Stimulated activated CD4-positive, alpha-beta T cell treated with anti-CD3 and anti-CD28 coated beads, TNF-alpha, amount 100 ng/mL, for 48 hours (primary cell): ENCODE measurements at places on chromosomes 5 and 9.

DNA sequence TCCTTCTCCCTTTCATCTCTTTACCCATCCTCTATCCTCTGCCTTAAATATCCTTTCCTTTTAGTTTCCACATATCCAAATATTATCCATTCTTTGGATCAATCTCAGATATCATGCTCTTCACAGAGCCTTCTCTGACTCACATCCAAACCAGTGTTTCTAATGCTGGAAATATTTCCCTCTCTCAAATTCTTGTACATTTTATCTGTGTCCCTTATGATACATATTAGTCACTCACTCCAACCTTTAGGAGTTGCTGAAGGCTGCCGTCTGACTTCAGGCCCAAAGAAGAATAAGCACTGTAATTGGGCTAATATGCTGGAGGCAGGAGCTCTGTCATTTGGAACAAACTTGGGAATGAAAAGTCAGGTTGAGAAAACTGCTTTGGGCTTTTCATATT lies 156.4 kb upstream of the RUSC2 start:
- DNase-seq: no peak

GRCh38 chr5:154583671-154584177 lies 105.7 kb upstream of the HAND1 start:
- no peak for DNase-seq

DNA sequence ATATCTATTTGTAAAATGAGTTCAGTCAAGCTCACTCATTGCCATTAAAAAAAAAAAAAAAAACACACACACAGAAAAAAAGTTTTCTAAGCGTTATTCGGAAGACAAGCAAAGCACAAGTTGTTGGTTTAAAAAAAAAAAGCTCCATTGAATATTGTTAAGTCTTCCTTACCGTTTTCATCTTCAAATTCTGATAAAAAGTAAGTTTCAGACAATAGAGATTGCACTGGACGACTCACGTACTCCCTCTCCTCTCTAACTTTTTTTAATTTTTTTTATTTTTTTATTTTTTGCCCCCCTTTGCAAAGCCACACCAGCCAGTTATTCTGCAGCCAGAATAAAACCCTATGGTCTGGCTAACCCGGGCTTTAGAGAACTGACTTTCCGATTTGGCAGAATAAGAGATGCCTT lies 544 bp downstream of the ADAMTS6 start:
- no peak for DNase-seq

DNA sequence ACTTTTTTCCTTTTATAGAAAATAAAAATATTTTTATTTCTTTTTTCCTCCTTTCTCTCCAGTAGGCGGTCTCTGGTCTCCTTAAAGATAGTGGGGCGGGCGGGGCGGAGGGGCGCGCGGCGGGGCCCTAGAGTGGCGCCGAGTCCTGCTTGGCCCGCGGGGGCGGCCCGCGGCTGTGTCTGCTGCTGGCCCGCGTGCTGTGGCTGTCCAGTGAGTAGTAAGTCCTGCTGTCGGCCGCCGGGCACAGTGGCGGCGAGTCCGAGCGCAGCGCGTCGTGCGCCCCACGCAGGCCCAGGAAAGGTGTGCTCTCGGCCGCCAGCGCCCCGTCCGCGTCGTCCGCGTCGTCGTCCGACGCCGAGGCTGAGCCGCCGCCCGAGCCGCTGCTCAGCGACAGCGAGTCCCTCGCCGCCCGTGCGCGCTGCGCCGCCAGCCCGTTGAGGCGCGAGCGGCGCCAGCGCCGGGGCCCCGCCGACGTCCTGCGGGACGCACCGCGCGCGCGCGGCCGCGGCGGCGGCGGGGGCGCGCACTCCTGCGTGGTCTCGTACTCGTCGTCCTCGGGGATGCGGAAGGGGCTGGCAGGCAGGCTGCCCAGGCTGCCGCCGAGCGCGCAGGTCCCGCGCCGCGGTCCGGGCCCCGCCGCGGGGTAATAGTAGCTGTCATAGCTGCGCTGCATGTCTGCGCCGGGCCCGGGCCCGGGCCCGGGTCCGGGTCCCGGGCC lies 52.3 kb downstream of the PSD2 start:
- peak; percentile 35 for DNase-seq

DNA sequence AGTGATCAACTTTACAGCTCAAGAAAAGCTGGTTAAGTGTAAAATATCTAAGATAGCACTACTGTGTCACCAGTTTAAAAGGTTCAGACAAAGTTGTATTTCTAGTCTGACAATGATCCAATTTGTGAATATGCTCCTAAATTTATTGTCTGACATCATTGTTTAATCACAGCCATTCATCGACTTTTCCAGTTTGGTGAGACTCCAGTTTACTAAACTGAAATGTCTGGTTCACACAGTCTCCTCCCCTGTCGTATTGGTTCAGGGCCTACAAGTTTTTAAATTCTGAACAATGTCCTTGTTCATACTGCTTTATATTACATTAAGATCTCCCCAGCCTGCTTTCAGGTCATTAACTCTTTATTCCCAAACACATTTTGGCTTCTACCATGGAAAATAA lies 161.4 kb downstream of the CHSY3 start:
- no peak for DNase-seq

- no peak for DNase-seq
Measured at GRCh38 chr5:119363271-119363670, 7.5 kb downstream of the TNFAIP8 start.

DNA sequence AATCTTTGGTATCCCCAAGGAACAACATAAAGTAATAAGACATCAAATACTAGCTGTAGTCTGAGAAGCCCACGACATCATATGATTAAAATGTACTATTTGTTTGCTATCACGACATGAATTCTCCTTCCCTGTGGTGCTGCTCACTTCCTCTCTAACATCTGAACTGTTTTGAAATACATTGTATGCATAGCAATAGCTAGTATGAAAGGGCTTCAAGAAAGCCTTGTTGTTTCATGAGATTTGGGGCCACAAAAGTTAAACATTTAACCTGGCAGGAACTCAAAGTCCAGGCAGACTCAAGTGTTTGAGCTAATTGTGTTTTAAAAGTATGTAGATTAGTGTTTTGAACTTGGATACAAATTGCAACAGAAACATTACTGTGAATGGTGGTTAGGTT lies 237.4 kb upstream of the PTGER4 start:
- DNase-seq: no peak

DNA sequence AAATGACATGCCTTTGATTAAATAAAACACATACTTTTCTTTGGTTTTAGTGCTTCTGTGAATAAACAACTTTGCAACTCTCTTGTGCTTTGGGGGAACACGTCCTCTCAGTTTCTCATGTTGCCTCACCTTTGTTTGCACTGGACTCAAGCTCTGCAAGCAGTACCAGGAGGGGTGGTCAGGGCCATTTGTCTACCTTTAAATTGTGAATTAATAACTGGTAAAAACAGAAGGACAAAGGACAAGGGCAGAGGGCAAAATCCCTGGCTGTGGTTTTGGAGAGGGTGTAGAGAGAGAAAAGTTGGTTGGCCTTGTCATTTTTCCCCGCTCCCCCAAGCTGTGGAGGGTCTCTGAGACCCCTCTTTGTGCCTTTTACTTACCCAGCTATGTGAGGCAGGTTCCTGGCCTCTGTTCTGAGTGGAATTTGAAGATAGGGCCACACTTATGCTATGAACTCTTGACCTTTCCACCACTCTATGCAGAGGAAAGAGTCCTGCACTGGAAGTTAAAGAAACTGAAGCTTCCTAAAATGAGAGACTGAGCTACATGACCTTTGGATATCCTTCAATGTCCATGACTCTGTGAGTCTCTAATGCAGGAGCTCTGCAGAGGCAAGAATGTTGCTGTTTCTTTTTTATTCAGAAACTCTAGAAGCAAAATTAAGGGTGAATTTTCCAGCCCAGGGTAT lies 55.1 kb upstream of the MOCS2 start:
- DNase-seq: no peak

DNA sequence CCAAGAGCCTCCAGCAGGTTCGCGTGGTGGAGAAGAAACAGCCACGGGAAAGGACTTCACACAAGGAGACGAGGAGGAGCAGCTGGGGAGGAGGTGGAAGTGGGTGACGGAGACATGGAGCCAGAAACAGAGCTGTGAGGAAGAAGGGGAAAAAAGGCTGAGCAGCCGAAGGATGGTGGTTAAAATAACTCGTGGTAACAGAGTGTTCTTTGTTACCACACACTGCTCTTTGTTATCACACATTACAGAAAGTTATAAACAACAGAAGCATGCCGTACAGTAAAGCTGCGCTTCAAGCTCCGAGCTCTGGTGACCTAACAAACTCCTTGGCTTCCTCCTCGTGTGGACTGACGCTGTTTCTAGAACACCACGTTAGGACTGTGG lies 215.4 kb downstream of the GLIS3 start:
- DNase-seq: no peak

DNA sequence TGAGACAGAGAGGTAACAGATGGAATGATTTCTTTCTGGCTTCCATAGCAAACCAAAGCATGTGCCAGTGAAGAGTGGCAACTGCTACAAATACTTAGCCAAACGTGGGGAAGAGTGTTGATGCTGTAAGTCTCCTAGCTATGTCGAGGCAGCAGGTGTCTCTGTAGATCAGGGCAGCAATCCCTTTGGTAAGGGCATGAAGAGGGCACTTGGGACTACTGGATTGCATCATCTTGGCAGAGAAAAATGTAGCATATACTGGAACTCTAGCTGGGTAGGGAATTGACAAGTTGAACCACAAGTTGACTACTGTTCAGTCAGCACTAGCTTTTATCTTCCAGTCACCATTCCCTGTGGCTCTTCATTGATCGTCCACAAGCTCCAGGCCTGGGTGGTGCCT lies 75.8 kb downstream of the GHR start:
- DNase-seq: no peak
